ENCODE measurements at places on chromosomes 1 and 21.

DNA sequence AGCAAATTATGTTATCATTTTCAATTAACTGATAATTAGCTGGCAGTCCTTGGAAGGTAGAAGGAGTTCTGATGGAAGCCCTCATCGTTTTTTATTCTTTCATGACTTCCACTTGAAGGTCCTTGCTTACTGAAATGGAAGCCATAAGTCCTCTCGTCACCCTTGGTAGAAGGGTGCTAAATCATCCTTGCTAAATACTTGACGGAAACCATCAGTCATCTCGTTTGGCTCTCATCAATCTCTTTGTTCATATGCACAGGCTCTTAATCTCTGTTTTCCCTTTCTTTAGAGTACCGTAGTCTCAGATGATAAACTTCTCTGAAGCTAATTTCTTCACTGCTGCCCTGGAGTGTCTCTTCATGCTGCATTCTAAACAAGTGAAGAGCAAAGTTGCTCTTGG lies 34.5 kb downstream of the UCK2 start:
- no peak for DNase-seq

DNA sequence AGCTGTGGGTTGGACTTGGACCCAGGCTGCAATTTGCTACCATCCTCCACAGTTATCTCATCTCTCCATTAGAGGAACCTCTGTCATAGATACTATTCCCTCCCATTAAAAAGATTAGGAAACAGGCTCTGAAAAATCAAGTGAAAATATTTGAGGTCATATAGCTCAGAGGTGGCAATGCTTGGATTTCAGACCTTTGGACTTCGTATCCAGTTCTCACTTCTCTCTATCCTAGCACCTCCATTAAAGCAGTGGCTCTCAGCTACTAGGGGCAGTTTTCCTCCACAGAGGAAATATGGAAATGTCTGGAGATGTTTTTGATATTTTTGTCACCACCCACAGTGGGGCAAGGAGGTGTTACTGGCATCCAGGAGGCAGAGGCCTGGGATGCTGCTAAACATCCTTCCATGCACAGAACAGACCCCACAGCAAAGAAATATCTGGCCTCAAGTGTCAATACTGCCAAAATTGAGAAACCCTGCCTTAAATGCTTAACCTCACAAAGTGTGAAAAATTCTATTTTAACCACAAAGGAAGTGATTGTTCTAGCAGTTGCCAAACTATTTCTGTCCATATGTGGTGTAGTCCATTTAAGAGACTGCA lies 54.1 kb downstream of the C8A start:
- DNase-seq, result no peak

DNA sequence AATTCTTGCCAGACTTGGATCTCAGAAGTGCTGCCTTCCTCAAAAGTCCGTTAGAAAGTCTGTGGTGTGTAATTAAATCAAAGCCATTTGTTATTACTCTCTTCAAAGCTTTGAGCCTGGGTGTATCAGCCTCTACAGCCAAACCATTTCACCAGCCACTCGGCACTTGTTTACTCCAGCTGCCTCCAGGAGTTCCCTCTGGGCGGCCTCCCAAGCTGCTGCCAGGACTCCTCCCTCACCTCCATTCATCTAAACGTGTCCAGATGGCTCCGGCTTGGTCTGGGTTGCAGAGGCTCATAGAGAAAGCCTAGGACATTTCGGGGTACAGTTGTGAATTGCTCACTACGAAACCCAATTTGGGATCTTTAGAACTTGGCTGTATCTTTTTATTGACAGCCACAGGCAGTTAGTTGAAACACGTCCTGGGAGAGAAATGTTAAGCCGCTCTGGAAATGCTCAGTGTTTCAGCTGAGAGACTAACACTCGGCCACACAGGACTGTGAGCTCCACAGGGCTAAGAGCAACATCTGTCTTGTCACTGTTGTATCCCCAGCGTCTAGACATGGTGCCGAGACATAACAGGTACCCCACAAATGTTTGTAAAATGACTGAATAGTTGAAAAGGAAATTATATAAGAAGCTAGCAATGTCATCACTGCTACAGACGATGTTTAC lies 116.9 kb upstream of the NGF start:
- DNase-seq, result no peak

DNA sequence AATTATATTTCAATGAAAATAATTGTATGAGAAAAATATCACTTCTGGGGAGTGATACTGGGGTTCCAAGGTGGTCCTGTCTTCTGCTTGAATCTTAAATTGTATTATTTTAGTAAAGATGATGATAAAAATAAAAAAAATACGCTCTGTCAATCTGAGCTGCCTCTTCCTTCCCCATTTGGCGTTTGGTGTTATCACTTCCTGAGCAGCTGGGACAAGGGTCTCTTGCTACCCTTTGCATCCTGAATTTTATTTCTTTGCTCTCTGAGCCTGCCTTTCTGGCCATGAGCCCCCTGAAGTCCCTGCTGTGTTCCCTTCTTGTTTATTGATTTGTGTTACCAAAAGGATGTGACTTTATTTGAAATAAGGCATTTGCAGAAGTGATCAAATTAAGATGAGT lies 111.0 kb downstream of the KCNJ6 start:
- no peak for DNase-seq

DNA sequence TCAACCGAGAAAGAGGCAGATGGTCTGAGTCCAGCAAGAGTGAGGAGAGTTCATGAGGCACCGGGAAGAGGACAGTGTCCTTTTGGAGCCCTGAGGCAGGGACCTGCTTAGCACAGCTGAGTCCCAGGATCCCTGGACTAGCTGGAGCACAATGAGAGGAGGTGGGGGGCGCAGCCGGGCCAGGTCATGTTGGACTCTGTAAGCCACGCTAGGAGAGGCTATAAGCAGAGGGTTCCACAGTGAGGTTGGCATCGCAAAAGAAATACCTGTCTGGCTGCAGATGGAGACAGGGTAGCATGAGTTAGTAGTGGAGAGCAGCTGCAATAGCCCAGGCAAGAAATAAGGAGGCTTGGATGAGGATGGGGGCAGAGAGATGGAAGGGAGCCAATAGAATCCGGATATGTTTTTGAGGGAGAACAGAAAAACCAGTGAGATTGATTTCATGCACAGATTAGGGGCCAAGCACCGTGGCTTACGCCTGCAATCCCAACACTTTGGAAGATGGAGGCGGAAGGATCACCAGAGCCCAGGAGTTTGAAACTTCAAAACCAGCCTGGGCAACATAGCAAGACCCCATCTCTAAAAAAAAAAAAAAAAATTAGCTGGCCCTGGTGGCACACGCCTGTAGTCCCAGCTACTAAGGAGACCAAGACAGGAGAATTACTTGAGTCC lies 98.2 kb downstream of the DHRS3 start:
- no peak for DNase-seq

GRCh38 chr1:212432272-212432660 lies 454 bp upstream of the NENF start:
- DNase-seq, result no peak
